ENCODE measurements at places on chromosomes 16 and 17. TPM values are rescaled to one million over a fixed set of nuclear protein-coding genes. Genes with fewer than 3 reads are reported as not detected.

- no peak for DNase-seq
These were observed 40.6 kb downstream of the IKZF3 start for GRCh38 chr17:39823407-39824054.

The TMEM100 gene
- not detected for total RNA-seq

GRCh38 chr17:69900829-69901228 lies 174.2 kb upstream of the KCNJ16 start:
- DNase-seq, result no peak

The UTP18 gene
- 36.7 TPM for total RNA-seq

All from activated naive CD8-positive, alpha-beta T cell treated with anti-CD3 and anti-CD28 coated beads, Interleukin-2, amount 10 ng/mL, durations not matched to agents 7 days and 5 days (primary cell).